Activated T-cell treated with anti-CD3 and anti-CD28 coated beads for 4 hours (primary cell): ENCODE measurements at places on chromosomes 2 and 18.

- no peak for DNase-seq
Observed at GRCh38 chr2:64145119-64145518, 899 bp upstream of the PELI1 start.

DNA sequence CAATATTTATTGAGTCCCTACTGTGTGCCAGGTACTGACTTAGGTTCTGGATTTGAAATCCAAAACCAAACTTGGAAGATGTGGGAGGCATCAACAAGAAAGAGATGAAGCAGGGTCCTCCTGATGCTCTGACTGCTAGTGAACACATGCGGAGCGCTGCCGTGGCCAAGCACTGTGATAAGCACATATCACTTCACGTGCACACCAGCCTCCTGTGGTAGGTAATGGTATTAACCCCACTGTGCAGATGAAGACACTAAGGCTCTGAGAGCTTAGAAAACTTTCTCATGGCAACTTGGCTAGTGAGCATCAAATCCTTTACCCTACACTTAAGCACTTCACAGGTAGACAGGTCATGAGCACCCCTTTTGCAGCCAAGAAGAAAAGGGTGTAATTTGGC, 216.1 kb downstream of the HAUS1 start:
- no peak for DNase-seq

DNA sequence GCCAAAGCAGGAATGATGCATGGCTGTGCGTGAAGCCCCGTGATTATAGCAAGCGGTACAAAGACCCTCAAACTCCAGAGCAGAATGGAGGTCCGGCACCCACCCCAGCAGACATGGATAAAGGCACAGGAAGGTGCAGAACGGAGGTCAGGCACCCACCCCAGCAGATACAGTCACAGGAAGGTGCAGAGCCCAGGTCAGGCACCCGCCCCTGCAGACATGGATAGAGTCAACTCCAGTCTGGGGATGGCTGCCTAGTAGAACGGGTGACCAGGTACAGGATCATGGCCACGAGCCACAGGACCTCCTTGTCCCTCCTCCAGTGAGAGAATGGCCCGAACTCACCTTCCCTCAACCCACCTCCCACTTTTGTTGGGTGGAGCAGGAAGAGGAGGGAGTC, 318.3 kb upstream of the SALL3 start:
- no peak for DNase-seq

GRCh38 chr2:164496881-164497280, 124.4 kb downstream of the GRB14 start:
- DNase-seq, result no peak

GRCh38 chr2:25367296-25367695, 25.6 kb upstream of the DNMT3A start:
- no peak for DNase-seq

DNA sequence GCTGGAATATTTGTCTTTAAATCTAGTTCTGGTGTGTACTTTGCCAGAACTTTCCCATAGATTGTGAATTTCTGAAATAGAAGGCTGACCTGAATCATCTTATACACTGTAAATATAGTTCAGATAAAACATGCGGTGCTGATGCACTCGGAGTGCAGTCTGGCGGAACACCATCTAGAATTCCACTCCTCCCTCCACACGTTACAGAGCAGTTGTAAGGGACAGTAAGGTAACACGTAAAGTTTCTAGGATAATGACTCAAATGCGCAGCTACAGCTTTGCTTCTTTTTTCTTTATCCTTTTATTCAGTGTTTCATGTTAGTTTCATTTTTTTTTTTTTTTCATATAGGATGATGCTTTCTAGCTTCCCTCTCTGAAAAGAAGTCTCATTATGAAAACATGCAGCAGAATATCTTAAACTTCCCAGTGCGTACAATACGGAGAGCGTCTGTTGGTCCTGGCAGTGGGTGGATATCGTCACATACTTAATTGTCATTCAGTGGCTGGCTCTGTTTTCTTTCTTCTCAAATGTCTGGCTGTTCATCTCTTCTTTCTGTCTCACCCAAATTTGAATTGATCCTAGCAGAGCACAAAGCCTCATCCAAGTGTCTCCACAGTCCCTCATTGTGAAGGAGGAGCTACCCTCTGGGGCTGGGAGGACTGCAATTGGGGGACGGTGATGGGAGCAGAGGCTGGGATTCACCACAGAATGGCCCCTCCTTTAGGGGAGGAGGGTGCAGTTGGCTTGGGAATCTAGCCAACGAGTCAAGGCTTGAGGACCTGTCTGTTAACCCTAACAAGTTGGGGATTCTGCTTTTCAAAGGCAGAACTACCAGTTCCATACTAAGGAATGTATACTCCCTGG, 138.8 kb downstream of the MYT1L start:
- DNase-seq, result no peak

DNA sequence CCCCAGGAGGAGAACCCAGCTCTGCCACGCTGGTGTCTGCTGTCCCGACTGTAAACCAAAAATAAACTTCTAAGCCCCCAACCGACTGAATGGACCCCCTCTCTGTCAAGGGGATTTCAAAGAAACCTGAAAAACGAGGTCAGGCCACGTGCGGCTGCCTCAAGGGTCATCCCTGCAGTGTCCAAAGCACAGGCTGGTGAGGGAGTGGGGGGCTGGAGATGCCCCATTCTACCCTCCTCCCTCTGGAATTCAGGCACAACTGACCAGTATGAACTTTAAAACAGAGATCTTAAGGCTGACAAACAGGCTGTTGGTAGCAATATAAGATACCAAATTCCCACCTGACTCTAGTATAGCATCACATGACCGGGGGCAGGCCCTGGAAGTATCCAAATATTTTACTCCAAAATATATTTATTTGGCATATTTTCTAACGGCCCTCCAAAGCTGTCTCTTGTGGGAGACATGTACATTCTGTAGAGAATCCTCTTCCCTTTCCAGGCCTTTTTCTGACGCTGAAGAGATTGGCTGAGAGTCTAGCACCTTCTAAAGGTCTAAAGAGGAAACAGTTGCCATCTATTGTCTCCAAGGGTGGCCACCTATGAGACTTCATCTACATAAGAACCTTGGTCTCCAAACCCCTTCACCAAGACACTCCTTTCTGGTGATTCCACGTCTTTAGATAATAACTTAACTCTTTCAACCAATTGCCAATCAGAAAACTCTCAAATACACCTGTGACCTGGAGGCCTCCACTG, 40.4 kb upstream of the CTDP1 start:
- DNase-seq, result no peak
